Uterine smooth muscle cell (primary cell): ENCODE measurements at places on chromosomes 5 and 9. TPM values are rescaled to one million over a fixed set of nuclear protein-coding genes. Genes with fewer than 3 reads are reported as not detected.

The SLC36A3 gene
- not detected in 2 replicates for total RNA-seq

The UNC5A gene
- total RNA-seq = not detected in 2 replicates

The RNF208 gene
- total RNA-seq = 0.11 and 0.25 TPM in 2 replicates

The TRIM7 gene
- 2.1 and 2.4 TPM in 2 replicates for total RNA-seq

The DOK3 gene
- 0.62 and 1.3 TPM in 2 replicates for total RNA-seq

The TICAM2 gene
- total RNA-seq = 4.1 and 7.6 TPM in 2 replicates

The NUTM2F gene
- total RNA-seq = not detected in 2 replicates

The SLC34A1 gene
- total RNA-seq = not detected in 2 replicates

The CATSPER3 gene
- 0.12 and 0.22 TPM in 2 replicates for total RNA-seq

The POLR3G gene
- 20.0 and 40.8 TPM in 2 replicates for total RNA-seq

The LMX1B gene
- not detected in 2 replicates for total RNA-seq

The EGFLAM gene
- 0.75 and 1.1 TPM in 2 replicates for total RNA-seq

The PROB1 gene
- 0.87 and 1.00 TPM in 2 replicates for total RNA-seq

The RMRP gene
- total RNA-seq = 11,544 and 12,668 TPM in 2 replicates

The ENTPD2 gene
- not detected in 2 replicates for total RNA-seq

The TEX10 gene
- total RNA-seq = 40.2 and 44.5 TPM in 2 replicates

The CFAP90 gene
- total RNA-seq = under 0.01 TPM in 1 of 2 replicates, not detected in the other

The PCDHA4 gene
- 0.11 and 0.62 TPM in 2 replicates for total RNA-seq

The PPP3R2 gene
- total RNA-seq = not detected in 2 replicates

The SPINK1 gene
- total RNA-seq = 0.33 TPM in 1 of 2 replicates, not detected in the other

The HRCT1 gene
- total RNA-seq = 0.11 and 0.25 TPM in 2 replicates
